ENCODE measurements at places on chromosomes 4 and X. TPM values are rescaled to one million over a fixed set of nuclear protein-coding genes. Genes with fewer than 3 reads are reported as not detected.

- DNase-seq: no peak
Observed at GRCh38 chr4:108081256-108081655, 87.5 kb downstream of the LEF1 start.

DNA sequence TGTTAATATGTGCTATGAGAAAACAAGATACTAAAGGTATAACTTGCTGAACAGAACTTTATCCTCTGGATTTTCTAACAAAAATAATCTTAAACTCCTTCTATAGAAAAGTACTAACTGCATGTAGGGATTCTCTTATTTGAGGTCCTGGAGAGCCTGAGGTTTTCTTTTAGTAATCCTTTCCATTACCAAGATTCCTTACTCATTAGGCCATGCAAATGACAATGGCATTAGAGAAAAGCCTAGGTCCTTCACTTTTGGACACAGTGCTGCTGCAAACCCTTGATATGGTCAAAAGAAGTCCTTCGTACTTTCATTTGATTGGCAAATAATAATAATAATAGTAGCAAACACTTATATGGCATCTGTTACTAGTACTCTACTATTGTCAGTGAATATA, 3.2 kb downstream of the MMRN1 start:
- no peak for DNase-seq

- no peak for DNase-seq
Observed at GRCh38 chr4:121242188-121242750, 78.1 kb upstream of the TNIP3 start.

DNA sequence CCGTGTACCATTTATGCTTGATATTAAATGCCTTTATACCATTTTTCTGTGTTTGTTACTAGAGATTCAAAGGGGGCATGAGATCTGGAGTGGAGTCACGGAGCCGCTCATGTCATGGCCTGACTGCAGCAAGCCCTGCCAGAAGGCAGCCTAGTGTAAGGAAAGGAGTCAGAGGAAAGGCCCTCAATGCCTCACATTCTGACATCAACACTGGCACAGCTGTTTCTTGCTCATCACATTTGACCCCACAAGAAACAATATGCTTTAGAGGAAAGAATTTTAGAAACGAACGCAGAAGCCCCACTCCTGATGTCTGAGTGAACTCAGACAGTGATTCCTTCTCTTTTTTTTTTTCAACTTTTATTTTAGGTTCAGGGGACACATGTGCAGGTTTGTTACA, 322.4 kb upstream of the CPEB2 start:
- no peak for DNase-seq

- no peak for DNase-seq
Observed at GRCh38 chrX:5180135-5180741, 1048.4 kb downstream of the NLGN4X start.

GRCh38 chrX:151596282-151596681, 32.8 kb downstream of the PASD1 start:
- no peak for DNase-seq

DNA sequence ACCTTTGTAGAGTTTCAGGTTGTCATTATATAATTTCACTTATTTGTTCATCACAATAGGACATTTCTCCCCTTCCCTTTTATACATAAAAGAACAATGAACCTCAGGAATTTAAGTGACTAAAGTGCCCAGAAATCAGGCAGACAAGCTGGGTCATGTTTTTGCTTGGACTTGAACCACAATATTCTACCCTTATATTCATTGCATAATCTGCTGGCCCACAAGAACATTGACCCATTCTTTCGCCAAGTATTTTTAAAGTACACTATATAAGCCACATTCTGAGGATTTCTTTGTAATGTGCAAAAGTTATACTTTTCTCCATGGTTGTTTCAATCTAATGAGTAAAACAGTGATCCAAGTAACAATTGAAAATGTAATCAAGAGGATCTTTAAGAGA, 637.5 kb upstream of the SLIT2 start:
- DNase-seq: no peak

DNA sequence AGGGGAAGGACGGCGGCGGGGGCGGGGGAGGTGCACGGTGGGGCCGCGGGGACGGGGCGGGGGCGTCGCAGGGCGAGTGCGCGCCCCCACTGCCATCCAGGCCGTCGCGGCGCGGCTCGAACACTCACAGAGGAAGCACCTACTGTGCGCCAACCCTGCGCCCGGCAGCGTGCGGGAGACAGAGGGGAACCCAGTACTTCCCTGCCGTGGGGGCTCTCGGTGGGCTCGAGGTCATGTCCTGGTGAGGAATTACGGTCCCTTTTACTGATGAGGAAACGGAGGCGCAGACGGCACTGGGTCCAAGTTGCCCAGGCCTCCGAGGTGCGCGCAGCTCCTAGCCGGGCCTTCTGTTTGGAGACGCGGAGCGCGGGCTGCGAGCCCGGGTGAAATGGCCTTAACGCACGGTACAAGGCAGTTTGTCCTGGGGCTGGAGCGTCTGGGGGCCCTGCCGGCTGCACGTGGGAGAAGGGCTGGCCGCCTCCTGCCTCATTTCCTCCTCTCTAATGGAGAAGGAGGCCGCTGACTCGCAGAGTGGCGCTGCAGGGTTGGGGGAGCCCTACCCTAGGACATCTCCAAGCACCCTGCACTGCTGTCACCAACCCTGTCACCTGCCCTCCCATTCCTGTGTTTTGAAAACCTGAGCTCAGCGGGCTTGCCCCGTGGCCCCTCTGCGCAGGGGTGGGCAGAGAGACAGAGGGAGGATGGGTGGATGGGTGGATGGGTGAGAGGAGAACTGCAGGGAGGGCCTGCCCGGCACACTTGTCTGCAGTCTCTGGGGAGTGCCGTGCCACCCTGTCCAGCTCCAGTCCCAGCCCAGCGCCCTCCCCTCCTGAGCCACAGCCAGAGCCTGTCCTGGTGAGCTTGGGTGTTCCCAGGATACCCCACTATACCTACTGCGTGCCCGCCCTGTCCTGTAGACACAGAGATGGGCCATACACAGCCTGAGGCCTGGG, 106.0 kb downstream of the ADRA2C start:
- DNase-seq: no peak

DNA sequence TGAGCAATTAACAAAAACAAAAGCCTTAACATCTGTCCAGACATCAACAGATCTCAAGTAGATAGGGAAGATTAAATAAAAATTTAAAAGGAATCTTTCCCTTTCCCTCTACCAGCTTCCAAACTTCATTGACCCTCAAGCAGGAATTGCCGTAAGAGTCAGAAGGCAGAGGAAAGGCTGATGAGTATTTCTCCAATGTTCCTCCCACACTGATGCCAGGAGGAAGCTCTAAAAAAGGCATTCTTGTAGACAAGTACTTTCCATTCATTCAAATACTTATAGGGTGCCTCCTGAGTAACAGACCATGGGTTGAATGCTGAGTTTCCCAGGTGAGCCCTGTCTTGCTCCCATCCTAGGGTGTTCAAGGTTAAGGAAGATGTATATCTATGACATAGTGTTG, 151.6 kb upstream of the GPC4 start:
- no peak for DNase-seq

DNA sequence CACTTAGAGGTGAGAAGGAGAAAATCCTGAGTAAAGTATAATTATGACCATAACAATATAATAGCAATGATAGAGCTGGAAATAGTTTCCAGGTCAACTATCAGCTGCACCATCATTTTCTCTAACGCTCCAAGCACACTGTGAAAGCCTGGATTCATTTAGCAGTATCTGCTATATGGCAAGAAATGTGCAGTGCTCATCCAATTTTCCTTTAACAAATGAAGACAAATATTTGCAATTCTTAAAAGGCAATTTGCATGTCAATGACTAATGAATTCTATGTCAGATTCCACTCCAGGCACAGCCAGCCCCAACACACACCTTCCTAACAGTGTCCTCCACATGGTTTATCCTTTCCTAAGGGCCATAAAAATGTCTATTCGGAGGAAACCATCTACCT, 12.7 kb downstream of the PRSS12 start:
- no peak for DNase-seq

- no peak for DNase-seq
Observed at GRCh38 chr4:87633243-87633642, 16.8 kb upstream of the DMP1 start.

- DNase-seq: no peak
Observed at GRCh38 chrX:84876876-84877275, 126.8 kb upstream of the APOOL start.

DNA sequence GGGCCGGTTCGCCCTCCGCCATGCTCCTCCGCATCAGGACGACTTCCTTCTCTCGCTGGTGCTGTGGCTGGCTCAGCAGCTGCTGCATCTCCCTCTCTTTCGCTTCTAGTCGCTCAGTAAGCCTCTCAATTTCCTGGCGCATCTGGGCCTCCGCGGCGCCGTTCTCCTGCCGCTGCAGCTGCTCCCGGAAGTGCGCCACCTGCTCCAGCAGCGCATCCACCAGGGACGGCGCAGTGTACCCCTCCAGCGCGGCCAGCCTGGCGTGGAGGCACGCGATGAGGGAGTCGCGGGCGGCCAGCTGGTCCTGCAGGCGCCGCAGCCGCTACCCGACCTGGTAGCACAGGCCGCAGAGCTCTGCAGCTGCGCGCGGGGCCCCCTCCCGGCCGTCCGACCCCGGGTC, 97.4 kb upstream of the MED14 start:
- DNase-seq: no peak

GRCh38 chrX:51889851-51890250, 3.6 kb upstream of the MAGED1 start:
- no peak for DNase-seq

Gene MYOZ2
- 623 TPM for total RNA-seq

Gene ARHGAP6
- 3.4 TPM for total RNA-seq

Gene MAGEA1
- not detected for total RNA-seq

Gene UGT2B15
- not detected for total RNA-seq

Gene HHIP
- 1.2 TPM for total RNA-seq

Gene GRIA3
- total RNA-seq: 5.2 TPM

Gene SPARCL1
- total RNA-seq: 343 TPM

Data from right cardiac atrium (tissue), 5 donors.